ENCODE measurements at places on chromosomes 16 and 17.

DNA sequence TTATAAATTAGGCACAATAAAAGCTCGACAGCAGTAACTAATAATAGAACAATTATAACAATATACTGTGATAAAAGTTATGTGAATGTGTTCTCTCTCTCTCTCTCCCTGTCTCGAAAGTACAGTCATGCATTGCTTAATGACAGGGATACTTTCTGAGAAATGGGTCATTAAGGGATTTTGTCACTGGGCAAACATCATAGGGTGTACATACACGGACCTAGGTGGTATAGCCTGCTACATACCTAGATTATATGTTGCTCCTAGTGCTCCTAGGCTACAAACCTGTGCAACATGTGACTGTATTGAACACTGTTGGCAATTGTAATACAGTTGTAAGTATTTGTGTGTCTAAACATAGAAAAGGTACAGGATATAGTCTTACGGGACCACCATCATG, 6.9 kb downstream of the ZNRF1 start:
- no peak for DNase-seq

DNA sequence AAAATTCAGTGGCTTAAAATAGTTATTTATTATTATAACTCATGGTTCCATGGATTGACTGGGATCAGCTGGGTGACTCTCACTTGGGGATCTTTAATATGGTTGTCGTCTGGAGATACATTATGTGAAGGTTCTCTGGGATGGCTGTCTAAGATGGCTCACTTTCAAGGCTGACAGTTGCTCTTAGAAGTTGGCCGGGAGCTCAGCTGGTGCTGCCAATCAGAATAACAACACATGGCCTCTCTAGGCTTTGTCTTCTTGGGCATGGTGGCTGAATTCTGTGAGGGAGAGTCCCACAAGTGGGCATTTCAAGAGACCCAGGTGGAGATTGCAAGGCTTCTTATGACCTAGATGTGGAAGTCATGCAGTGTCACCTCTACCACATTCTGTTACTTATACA, 269.7 kb downstream of the CA10 start:
- DNase-seq: no peak

GRCh38 chr16:30428055-30428454, 1.8 kb downstream of the DCTPP1 start:
- DNase-seq: no peak

- DNase-seq: no peak
Observed at GRCh38 chr16:11045846-11046245, 101.5 kb downstream of the CLEC16A start.

GRCh38 chr17:50613007-50613992, 21.4 kb upstream of the ABCC3 start:
- DNase-seq: no peak

GRCh38 chr17:5248821-5249479, 14.3 kb upstream of the SCIMP start:
- no peak for DNase-seq

DNA sequence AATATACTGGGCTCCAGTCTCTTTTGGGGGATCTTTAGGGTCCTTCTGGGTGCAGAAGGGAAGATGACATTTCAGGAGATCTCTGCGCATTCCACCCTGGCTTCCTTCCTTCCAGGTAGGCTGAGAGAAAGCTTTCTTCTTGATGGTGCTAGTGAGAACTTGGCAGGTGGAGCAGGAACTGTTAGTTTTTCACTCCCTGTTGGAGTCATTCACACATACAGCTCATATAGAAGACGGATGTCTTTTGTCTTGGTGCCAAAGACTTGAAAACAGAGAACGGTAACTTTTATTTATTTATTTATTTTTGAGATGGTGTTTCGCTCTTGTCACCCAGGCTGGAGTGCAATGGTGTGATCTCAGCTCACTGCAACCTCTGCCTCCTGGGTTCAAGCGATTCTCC, 43.9 kb downstream of the PITPNC1 start:
- no peak for DNase-seq

DNA sequence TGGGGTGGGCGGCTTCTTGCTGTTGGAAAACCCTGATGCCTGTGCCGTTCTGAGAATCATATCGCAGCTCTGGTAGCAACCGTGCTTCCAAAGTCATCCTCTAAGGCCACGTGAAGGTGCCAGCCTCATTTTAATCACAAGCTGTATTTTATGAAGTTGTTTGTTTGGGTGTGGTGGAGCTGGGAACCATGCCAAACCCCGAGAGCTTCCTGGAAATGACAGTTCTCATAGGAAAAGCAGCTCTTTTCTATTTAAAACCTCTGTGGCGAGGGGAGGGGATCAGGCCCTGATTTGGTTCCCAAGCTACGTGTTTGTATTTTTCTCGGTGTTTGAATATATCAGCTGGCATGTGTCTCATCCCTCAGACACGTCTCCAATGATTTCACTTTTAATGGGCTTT, 21.7 kb downstream of the KNOP1 start:
- peak; percentile 80 for DNase-seq

GRCh38 chr16:12120217-12120981, 143.9 kb downstream of the SNX29 start:
- DNase-seq: peak; percentile 52

GRCh38 chr17:29042679-29043538, at the start of gene PIPOX:
PIPOX (plus strand) TSS chr17:29043141; CDS start chr17:29043226, 85 bp downstream.
- DNase-seq: peak; percentile 94

DNA sequence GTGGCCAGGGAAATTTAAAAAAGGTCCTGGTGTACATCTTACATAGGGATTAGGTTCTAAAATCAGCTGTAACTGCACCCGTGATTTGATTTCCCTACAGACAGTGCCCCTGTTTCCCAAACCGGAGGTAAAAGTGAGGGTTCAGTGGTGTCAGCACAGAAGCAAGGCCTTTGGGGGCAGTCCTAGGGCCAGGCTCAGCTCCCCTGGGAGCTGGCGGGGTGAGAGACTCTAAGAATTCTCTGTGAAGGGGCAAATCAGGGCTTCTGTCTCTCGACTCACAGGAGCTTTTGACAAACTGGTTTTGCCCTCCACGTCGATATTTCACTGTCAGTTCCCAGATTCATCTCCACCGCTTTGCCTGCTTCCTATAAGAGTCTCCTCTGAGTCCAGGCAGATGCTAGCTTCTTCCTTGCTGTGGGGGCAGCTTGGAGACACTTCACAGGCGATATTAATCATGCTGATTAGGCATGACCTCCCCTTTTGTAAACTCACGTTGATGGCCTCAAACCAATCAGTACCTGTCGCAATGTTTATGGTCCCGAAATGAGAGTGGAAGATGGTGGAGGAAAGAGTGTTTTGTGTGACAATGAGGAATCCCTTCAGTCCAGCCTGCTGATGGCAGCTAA, 234.2 kb upstream of the TOX3 start:
- no peak for DNase-seq

- DNase-seq: no peak
Observed at GRCh38 chr16:62066747-62067146, 30.5 kb upstream of the CDH8 start.

- no peak for DNase-seq
Observed at GRCh38 chr17:7711051-7711755, 6.2 kb downstream of the EFNB3 start.

GRCh38 chr17:62744259-62744658, 63.9 kb downstream of the MARCHF10 start:
- DNase-seq: no peak

- no peak for DNase-seq
Observed at GRCh38 chr16:12675852-12676251, 127.8 kb downstream of the CPPED1 start.

DNA sequence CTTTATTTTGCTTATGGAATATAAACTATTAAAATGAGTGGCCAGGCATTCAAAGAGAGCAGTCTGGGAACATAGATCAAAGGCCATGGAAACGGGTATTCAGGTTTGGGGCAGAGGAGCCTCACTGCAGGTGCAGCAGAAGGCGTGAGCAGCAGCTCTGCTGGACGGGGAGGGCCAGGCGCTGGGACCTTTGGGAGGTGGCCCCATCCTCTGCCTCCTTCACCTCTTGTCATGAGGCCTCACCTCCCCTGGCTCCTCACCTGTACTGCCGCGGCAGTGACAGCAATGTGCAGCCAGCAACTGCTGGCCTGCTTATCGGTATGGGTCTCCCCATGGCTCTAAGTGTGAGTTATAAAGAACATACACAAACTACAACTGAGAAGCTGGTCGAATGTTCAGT, 109.4 kb downstream of the CDK5R1 start:
- DNase-seq: no peak

- peak; percentile 12 for DNase-seq
Observed at GRCh38 chr17:27601069-27601974, 29.7 kb upstream of the LGALS9 start.

- no peak for DNase-seq
Observed at GRCh38 chr16:88570691-88571092, 489 bp downstream of the ZC3H18 start.

DNA sequence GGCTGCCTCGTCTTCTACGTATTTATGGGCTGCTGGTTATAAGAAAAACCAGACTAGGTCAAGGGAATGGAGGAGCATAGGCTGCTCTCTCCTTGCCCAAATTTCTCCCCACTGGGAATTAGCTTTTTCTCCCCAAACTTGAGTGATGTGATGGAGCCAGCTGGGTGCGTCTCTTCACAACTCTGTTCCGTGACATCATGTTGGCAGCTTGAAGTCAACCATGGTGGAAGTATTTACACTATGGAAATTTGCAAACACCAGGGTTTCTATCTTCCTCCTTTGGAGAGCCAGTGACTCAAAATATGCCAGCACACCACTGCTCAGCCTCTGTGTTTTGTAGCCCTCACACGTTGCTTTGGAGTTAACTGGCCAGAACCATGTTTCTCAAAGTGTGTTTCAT, 78.1 kb downstream of the OR1D5 start:
- DNase-seq: no peak

- no peak for DNase-seq
Observed at GRCh38 chr17:76077584-76078110, 1.3 kb upstream of the ZACN start.

DNA sequence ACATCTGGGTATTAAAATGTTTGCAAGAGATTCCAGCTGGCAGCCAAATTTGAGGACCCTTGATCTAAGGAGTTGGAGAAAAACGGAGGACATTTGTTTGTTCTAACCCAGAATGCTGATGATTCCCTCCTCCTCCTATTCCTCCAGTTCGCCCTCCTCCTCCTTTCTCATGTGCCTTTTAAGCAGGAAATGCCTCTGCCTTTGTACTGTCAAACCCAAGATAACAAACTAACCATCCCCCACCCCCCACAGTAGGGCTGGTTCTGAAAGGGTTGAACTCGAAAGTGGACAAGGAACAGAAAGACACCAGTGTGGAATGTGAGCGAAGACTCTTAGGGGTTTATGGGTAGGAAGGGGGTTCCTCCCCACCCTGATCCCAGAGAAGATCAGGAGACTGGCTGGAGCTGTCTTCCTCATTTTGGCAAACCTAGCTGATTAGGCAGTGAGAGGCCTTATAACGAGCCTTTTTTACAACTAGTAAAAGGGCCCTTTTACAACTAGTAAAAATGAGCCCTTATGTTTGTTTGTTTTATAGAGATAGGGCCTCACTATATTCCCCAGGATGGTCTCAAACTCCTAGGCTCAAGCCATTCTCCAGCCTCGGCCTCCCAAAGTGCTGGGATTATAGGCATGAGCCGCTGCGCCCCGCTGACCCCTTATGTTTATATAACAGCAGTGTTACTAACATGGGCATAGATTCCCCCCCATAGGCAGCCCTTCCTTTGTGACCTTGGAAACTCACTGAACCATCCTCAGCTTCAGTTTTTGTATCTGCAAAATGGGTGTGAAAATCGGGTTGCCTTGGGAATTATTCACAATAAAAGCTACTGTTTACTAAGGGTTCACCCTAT, 975 bp downstream of the CHD9 start:
- no peak for DNase-seq

DNA sequence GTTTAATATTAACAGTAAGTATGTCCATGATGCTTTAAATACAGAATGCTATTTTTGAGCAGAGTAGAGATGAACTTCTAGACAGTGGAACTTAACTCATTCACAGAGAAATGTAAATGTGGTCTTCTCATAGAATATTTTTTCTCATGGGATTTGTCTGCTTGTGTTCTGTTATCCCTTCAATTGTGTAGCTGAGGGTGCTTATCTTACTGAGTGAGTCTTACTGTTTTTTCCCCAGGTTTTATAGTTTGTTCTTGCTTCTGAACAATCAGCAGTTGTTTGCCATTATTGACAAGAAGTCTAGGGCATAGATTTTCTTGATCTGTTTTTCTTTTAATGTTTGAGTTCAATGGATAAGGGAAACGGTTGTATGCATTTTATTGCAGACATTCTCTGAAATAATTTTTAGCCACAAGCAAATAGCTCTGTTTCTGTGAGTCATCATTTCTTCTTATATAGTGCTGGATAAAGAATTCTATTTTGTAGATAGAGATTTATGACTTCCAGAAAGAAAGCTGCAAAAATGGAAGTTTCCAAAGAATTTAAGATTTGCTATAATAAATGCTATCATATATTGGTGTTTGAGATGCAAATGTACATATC, 60.5 kb downstream of the NF1 start:
- no peak for DNase-seq

DNA sequence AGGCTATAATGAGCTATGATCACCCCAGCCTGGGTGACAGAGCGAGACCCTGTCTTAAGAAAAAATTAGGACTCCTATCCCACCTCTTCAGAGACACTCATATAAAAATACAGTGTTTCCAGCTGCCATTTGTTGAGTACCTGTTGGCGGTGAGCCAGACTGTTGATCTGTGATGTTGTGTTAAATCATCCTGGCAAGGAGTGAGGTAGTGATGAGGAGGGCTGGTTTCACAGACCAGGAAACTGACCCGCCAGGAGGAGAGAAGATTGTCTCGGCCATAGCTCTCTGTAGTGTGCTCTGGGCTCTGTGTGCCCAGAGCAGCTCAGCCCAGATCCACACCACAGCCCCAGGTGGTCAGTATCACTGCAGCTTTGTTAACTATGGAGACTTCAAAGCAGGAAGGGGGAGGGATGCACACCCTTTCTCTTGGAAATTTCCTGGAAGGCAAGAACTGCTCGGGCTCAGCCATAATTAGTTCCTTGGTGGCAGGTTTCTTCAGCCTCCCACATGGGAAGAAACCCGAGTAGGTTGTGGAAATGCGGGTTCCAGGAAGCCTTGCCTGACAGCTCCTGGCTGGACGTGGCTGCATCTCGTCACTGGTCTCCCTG, 343.0 kb downstream of the SNX29 start:
- peak; percentile 5 for DNase-seq

DNA sequence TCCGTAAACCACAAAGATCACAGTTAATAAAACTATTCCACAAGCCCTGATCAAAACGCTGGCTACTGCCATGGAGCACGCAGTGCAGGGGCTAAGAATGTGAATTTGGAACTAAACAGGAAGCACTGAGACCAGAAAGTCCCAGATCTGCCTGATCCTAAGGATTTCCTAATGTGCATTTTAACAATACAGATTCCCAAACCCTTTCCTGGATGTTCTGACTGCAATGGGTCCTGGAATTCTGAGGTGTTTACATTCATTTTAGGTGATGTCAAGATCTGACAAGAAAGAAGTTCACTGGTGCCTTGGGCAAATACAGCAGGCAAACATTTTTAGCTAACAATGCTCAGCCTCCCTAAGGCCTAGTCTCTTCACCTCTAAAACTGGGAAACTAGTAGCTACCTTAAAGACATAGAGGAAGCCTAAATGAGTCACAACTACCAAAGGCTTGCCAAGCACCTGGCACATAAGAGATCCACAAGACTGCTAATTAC, 10.3 kb downstream of the NSMCE1 start:
- no peak for DNase-seq

GRCh38 chr17:40331743-40332641, 23.0 kb downstream of the RARA start:
- DNase-seq: no peak

- no peak for DNase-seq
Observed at GRCh38 chr17:78081551-78081950, 47.0 kb downstream of the TMC6 start.
